ENCODE measurements at places on chromosomes 5 and 9. TPM values are rescaled to one million over a fixed set of nuclear protein-coding genes. Genes with fewer than 3 reads are reported as not detected.

IFNE gene
- total RNA-seq, result not detected

GRCh38 chr5:88732862-88733261 lies 150.1 kb downstream of the MEF2C start:
- no peak for DNase-seq

DNA sequence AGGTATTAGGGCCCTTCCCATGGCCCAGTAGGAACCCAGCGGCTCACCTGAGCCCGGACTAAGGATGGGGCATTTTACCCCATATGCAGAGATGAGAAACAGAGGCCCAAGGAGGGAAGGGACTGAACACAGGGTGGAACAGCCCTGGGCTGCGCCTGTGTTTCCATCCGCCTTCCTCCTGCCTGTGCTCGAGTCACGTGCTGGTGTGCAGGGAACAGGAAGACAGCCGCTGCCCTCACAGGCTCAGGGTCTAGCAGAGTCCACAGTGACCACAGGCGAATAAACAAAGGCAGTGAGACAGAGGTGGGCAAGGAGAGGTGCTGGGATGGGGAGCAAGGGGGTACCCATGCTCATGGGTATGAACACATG lies 129.4 kb downstream of the C9orf50 start:
- no peak for DNase-seq

DNA sequence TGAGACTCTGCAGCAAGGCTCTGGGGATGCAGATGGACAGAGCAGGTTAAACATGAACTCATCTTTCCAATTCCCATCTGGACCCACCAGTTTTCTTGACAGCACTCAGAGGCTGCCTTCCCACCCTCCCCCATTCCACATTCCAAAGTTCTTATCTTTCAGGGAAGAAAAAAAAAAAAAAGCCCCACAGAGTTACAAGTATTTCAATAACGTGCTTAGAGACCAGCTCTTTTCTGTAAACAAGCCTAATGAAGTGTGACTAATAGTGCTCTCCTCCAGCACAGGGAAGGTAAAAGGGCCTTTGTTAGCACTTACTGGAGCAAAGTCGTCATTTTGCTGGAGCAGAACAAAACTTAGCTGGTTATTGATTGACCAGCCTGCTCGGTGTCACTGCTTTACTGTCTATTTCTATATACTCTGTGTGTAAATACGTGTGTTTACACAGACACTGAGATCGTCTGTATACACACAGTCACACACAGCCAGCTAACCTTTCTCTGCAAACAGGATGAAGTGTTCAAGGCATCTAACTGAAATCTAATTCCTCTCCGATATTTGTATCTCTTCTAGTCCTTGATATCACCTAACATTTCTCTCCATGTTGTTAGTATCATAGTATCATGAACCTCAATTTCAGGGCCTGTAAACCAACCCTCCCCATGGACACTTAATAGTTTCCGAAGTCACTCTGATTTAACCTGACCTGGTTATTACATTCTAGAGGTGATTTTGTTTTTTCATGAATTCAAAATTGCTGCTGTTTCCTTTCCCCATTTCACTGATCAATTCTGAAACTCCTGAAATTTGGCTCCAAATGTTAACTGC lies 84.9 kb downstream of the ZNF608 start:
- peak; percentile 100 for DNase-seq

PCDHAC1 gene
- not detected for total RNA-seq

- peak; percentile 12 for DNase-seq
These were observed 78.8 kb downstream of the GIN1 start for GRCh38 chr5:103041071-103041676.

GRCh38 chr5:108381350-108381953 lies 446 bp downstream of the FBXL17 start:
- DNase-seq, result no peak

DNA sequence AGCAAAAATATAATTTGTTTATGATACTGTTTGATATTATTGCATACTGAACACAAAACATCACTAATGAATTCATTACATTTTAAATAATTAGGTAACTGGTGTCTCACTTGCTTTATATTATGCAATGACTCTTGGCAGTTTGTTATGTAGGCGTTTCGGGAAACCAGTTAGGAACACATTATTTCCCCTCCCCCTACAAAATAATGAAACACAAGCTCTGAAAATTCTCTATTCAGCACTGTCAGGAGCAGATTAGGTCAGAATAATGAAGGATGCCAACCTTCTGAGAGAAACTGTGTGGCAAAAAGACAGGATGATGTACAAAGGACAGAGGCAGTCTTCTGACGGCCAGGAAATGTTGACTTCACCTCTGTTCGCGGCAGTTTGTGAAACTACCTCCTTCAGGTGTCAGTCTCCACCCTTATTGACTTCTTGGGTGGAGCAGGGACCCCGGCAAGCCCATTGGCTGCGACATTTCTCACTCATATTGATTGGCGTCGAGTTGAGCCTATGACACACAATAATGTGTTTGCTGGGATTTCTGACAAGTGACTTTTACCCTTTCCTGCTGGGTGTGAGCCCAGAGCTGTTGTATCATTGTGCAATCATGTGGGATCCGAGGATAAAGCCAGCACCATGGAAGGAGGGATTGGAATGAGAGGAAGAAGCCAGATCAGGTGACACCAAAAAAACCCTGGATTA lies 33.9 kb downstream of the SH3PXD2B start:
- DNase-seq, result peak; percentile 90

All from epithelial cell of proximal tubule (primary cell).